ENCODE measurements at places on chromosomes 5 and 9.

- DNase-seq, result peak; percentile 54
Measured at GRCh38 chr9:18890372-18890771, 142.6 kb downstream of the SAXO1 start.

DNA sequence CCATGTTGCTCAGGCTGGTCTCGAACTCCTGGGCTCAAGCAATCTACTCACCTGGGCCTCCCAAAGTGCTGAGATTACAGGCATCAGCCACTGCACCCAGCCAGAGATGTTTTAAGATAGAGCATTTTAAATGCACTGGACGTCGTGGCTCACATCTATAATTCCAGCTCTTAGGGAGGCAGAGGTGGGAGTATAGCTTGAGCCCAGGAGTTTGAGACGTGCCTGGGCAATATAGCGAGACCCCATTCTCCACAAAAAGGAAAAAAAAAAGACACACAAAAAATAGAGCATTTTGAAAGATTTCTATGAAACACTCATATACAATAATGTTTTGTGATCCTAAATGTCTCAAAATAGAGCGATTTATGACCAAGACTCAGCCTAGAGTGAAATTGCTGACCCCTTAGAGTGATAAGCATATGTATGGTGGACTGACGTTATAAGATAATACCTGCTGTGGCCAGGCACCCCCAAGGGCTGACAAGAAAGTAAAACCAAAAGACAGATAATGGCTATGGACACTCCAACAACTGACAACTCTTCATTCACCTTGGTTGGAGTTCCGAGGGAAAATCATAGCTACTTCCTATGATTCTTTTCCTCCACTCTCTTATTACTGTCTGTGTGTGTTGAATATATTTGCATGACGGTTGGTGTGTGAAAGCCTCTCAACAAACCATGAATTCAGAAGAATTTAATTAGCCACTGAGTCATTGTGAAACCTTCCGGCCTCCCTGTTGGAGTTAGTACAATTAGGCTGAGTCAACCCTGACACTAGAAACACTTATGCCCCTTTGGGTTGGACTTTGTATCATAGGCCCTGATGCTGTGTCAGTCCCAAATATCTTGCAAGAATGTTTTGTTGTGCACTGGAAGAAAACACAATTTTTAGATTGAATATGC lies 526.5 kb upstream of the NUDT12 start:
- no peak for DNase-seq

GRCh38 chr9:79764374-79764773 lies 192.6 kb downstream of the TLE4 start:
- peak; percentile 88 for DNase-seq

- no peak for DNase-seq
Measured at GRCh38 chr9:125507226-125507625, 199.8 kb downstream of the MAPKAP1 start.

DNA sequence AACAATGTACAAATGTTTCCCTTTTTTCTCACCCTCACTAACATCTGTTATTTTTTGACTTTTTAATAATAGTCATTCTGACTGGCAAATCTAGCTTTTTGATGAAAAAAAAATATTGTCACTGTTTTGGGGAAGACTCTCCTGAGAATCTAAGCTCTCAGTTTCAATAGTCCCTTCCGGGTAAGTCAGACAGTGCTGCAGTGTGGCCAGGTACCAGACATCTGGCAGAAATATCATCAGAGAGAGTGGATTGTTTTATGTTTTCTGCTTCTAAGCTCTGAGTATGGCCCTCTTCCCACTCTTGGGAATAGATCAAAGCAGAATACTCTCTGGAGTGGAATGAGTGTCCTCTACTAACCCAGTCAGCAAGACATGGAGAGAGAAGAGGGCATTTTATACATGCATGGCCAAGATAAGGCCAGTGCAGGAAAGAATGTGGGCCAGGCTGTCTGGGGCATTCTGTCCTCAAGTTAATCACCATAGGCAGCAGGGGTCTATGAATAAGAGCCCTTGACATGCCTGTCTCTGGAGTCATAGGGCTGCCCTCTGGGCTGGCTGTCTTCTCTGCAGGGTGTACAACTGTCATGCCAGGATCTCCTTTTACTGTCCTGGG lies 38.5 kb upstream of the OR2S2 start:
- peak; percentile 49 for DNase-seq

DNA sequence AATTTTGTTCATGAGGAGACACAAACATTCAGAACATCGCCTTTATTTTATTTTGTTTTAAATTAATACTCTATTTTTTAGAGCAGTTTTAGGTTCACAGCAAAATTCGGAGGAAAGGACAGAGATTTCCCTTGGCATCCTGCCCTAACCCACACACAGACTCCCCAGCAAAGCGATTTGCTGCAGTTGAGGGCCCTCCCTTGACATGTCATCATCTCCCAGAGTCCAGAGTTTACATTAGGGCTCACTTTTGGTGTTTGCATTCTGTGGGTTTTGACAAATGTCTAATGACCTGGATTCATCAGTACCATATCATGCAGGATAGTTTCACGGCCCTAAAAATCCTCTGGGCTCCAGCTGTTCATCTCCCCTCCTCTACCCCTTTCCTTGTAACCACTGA lies 33.6 kb upstream of the COL5A1 start:
- DNase-seq, result peak; percentile 48

GRCh38 chr9:89400403-89401116 lies 82.3 kb downstream of the SECISBP2 start:
- no peak for DNase-seq

GRCh38 chr9:89367281-89367680 lies 49.0 kb downstream of the SECISBP2 start:
- no peak for DNase-seq

GRCh38 chr9:88891040-88891439 lies 100.2 kb upstream of the S1PR3 start:
- DNase-seq, result no peak

DNA sequence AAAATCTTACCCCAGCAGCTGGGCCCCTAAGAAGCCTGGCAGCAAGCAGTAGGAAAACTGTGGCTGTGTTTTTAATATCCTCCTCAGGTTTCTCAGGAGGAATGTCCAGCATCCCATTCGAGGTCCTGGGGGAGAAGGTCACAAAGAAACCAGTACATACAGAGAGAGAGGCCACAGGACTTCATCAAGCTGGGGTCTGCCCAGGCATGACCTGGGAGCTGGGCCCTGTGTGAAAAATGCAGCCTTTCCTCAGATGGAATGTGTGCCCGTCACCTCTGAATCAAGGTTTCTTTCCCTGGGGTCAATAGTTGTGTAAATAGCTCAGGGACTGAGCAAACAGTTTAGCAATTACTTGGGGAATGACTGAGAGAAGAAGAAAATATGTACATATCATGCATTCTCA lies 33.9 kb upstream of the RAD23B start:
- DNase-seq, result no peak

DNA sequence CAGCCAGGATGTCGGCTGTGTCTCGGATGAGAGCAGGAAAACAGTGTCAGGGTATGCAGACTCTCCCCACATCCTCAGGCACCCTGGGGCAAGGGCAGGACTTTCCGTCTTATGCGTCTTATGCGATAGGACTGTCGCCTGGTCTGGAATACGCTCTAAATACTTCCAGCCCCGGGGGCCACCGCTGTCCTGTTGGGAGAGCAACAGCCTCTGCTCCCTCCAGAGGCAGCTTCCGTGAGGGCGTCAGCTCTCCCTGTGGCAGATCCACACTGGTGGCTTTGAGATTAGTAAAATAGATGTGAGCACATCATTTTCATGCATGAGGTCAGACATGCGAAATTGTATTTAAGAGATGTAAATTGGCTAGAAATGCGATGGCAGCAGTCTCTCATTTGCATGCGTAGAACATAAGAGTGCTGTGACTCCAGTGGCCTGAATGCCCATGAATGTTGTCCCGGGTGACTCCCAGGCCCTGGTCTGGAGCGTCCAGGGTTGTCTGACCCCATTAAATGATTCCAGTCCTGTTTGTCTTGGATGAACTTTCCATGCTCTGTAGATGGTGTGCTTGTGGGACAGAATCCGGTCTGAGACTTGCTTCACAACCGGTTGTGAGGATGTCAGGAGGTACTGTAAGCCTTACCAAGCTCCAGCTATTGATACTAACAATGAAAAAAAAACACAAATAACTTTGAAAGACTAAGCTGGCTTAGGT lies 228.2 kb downstream of the SYK start:
- DNase-seq, result no peak

- no peak for DNase-seq
Measured at GRCh38 chr5:153584960-153585359, 94.5 kb downstream of the GRIA1 start.

DNA sequence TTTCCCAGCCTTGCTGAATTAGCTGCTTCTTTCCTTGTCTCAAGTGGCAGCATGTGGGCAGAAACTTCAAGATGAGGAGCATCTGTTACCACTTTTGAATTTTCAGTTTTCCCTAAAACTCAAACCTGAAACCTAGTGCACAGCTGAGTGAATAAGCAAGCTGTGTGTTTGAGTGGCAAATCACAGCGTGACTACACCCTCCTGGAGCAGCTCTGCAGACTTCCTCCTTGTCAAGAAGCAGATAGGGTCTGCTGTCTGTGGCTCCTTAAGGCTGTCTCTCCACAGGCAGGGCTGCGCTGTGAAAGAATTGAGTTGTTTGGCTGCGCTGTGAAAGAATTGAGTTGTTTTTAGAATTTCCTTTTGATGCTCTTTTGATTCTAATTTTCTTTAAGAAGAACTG lies 179.7 kb upstream of the HAPLN1 start:
- DNase-seq, result no peak

DNA sequence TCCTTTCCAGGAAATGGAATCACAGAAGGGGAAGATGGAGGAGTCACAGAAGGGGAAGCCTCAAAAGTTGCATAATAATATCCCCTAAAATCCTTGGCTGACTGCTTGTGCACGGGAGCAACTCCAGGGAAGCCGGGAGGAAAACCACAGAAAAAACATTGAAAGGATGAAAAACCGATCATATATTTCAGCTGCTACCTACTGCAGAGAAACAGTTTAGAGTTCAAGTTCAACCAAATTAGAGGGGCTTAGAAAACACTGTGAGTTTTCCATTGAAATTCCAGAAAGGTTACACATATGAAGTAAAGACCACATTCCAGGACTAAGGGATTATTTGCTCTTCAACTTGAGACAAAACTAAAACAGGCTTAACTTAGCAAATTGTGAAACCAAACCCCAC lies 37.6 kb upstream of the MTAP start:
- peak; percentile 34 for DNase-seq

DNA sequence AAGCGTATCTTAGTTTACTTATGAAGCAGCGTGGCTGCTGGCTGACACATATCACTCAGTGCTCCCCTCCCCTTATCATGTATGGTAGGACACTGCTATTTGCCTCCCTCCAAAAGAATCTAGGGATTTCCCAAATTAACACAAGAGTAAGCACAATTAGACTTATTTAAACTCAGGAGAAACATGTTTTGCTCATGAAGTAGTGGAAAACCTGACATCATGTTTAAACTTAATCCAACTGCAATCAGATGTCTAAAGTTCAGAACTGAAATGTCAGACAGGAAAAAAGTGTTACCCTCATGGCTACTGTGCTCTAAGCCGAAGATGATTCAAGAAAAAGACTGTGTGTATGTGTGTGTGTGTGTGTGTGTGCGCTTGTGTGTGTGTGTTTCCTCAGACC lies 324.1 kb upstream of the TNC start:
- peak; percentile 32 for DNase-seq

DNA sequence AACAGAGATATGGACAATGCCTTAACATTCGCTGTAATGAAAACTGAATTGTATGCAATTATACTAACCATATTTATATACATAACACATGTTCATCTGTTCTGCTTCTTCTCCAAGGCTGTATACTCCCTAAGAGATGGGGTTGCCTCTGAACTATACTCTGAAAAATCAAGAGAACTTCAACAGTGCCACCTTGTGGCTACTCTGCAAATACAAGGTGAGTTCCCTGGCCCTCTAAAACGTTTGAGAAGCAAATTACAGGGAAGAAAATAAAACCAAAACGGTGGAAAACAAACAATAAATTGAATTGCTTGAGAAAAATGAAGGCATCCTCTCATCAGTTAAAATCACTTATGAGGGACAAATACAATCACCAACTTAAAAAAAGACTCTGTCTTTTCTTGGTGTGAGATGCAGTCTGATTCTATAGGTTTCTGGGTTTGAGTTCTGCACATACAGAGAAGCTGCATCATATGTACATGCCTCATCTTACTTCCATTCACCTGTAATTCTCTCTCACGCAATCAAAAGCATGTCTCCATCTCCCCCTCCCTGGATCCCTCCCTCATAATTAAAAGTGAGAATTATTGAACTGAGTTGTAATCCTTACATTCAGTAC lies 98.6 kb downstream of the FBXW11 start:
- DNase-seq, result peak; percentile 73

- no peak for DNase-seq
Measured at GRCh38 chr9:6551136-6551535, 94.4 kb downstream of the GLDC start.

- no peak for DNase-seq
Measured at GRCh38 chr9:98875536-98875935, 68.1 kb downstream of the GALNT12 start.

GRCh38 chr9:99016681-99017387 lies 73.1 kb downstream of the COL15A1 start:
- no peak for DNase-seq

GRCh38 chr5:115069087-115069968 lies 100.4 kb downstream of the TRIM36 start:
- DNase-seq, result peak; percentile 53

DNA sequence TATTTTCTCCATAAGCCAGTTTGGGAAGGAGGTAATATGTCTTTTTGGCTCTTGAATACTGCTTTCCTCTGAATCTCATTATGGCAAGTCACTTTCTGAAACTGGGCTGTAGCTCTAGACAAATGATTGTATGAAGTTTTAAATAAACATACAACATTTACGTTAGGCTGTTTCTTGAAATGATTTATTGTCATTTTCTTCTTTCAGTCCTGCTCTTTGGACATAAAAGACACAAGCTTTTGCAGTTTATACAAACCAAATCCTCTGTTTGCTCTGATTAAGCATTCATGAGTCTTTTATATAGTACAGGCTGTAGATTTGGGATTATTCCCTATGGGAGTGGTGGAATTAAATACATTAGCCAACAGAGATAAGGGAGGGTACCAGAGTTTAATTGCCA lies 139.7 kb downstream of the CEP120 start:
- DNase-seq, result no peak

DNA sequence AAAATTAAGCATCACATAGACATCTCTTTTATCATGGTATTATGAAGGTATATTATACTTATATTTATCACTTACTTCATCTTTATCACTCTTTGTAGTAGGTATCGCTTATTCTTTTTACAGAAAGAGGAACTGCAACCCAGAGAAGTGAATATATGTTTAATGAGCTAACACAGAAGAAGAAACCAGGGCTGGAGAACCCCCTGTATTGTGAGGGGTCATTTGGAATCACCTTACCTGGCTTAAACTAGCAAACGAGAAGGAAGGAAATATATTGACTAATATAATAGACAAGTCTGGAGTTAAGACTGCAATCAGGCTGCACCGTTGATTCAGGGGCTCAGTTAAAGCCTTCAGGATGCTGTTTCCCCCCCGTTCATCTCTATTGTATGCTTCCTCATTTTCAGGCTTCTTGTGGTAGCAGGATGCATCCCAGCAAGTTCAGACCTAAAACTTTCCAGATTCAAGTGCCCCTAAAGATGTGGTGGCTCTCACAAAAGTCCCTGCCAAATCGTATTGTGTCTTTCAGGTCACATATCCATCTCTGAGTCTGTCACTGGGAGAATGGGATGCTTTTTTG lies 146.4 kb downstream of the GCNT1 start:
- DNase-seq, result no peak

GRCh38 chr9:19201899-19202891 lies 28.3 kb upstream of the DENND4C start:
- no peak for DNase-seq

GRCh38 chr5:124289130-124289529 lies 457.3 kb downstream of the ZNF608 start:
- DNase-seq, result no peak

GRCh38 chr9:134039386-134040175 lies 14.3 kb downstream of the BRD3OS start:
- DNase-seq, result no peak
